ENCODE measurements at places on chromosomes 4 and X.

DNA sequence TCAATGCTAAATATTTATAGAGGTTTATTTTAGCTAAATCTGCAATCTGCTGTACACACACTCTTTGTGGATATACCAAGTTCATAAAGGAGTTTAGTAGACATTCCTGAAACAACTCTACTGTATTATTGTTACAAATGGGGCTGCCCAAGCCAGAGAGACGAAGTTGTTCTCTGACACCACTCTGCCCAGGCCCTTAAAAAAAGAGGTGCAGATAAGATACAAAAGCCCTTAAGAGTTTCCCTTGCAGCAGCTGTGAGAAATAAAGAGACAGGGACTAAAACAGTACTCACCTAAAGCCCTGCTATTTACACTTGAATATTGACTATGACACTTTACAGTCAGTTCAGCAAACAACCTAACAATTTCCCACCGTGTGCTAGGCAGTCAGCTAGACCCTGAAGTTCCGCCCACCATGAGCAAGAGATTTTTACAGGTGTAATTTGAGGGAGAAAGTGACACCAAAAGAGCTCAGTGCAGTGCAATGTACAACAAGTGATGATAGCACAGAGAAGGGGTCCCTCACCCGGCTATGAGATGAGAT, 191.7 kb downstream of the PRDM5 start:
- DNase-seq = no peak

- no peak for DNase-seq
Measured at GRCh38 chrX:50211510-50211909, 6.9 kb downstream of the CCNB3 start.

GRCh38 chrX:129496625-129497024, 26.7 kb downstream of the SMARCA1 start:
- DNase-seq = no peak

DNA sequence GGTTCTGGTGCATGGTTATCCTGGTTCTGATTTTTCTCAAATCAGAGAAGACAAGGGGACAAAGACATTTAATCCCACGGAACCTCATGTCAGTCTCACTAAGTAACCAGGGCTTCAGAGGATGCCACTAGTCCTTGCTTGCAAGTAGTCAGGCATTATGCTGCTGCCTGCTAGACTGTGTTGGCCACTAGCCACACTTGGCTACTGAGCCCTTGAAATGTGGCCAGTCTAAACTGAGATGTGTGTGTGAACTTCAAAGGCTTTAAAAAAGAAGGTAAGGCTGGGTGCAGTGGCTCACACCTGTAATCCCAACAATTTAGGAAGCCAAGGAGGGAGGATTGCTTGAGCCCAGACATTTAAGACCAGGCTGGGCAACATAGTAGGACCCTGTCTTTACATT, 48.6 kb upstream of the IGFBP7 start:
- no peak for DNase-seq

DNA sequence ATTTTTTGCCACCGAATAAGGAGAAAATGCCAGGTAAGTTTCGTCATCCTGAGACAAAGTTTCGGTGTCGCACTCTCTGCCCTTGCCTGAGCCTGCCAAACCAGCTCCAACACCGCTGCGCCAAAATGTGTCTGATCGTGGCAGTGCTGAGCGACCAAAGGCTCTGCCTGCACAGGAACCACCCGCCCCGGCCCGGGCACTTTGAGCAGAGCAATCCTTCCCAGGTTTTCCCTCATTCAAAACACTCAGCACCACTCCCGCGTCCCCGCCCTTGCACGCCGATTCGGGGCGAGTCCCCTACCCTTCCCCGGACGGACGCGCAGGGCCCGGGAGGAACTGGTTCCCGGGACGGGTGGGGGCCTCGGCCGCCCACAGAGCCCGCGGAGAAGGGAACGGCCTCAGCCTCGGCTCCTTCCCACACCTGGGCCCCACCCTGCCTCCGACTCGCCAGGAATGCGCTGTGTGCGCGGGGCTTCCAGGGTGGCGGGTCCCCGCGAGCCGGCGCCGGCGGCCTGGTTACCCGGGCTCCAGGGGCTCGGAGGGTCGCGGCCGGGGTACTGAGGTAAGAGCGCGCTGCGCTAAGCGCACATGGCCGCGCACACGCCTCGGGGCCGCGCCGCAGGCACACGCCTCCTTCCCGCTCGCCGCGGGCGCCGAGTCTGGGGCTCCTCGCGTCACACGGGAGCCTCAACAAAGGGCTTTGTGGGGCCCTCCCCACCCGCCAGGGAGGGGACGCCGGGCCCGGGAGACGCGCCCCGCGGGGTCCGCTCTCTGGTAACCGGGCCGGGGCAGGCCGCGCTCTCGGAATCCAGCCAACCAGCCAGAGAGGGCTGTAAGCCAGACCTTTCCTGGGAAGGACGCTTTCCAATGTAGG, at the start of gene C4orf36:
TSS of gene C4orf36 (minus strand) at position 661 of the 874 bp plus-strand sequence. CDS start 902 bp downstream, outside the sequence.
- peak; percentile 54 for DNase-seq
